ENCODE measurements at places on chromosomes 13 and 19.

DNA sequence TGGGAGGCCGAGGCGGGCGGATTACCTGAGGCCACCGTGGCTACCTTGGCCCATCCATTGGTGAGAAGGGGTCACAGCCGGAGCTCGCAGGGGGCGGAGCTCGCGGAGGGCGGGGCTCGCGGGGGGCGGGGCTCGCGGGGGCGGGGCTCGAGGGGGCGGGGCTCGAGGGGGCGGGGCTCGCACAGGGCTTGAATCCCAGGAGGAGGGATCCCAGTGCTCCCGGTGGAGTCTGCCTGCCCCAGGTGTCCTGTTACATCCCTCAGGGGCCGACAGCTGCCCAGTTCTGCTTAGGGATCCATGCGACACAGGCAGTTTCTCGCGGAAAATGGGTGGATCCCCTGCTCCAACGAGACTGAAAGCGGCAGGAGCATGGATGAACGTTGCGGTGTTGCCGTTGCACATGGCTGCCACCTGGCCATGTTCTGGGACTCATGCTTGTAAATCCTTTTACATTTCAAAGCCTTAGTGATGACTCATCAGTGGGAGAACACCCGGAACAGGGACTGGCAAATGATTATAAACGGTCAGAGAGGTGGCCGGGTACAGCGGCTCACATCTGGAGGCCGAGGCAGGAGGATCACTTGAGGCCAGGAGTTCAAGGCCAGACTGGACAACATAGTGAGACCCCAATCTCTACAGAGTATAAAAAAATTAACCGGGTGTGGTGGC is 25.1 kb downstream of the TMPRSS9 start:
- H3K4me1 ChIP-seq: no peaks in the 10 kb centered on the region
- DNase-seq: no peak
- no peak overlapping the region for H3K4me3 ChIP-seq
- H3K36me3 ChIP-seq: no peaks in the 10 kb centered on the region
- H3K27me3 ChIP-seq: no peaks in the 10 kb centered on the region
- no peak overlapping the region for H3K27ac ChIP-seq

GRCh38 chr13:81171065-81171647 is 830.2 kb upstream of the SPRY2 start:
- no peaks in the 10 kb centered on the region for H3K27me3 ChIP-seq
- no peak overlapping the region for H3K27ac ChIP-seq
- no peak for DNase-seq

DNA sequence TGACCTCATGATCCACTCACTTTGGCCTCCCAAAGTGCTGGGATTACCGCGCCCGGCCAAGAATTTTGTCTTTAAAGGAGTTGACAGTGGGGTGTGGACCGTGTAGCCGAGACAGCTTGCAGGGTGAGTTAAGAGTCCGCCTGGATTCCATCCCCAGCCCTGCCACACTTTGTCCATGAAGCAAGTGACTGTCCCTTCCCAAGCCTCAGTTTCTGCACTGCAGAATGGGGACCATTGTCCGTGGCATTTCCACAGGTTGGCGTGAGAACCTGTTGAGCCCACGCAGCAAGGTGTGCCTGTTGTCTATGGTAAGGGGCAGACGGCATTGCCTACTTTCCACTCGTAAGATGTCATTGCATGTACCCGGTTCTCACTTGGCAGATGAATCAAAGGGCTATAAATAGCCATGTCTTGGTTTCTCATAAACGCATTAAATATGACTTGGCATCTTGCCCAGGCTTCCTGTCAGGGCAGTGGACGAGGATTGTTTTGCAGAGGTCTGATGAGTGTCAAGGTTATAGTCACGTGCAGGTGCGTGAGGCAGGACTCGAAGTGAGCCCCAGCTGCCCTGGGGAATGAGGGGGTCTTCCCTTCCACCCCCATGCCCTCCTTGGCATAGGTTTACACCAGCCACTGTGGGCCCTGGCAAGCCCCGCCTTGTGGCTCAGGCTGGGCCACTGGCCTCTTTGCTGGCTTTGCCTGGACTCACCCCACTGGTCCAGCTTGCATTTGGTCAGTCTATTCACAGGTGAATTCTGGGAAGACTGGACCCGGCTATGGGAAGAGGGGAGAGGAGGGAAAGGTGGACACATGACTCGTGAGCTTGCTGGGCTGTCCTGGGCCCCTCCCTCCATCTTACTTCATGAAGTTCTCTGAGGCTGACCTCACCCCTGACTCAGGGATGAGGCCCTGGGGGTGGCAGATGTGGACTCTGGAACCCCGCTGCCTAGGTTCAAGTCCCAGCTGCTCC is 14.6 kb downstream of the FAM187B start:
- no peaks in the 10 kb centered on the region for H3K27me3 ChIP-seq
- no peaks in the 10 kb centered on the region for H3K4me1 ChIP-seq
- H3K27ac ChIP-seq: peak overlapping the region; percentile 69
- DNase-seq: peak; percentile 28
- H3K4me3 ChIP-seq: no peak overlapping the region

- no peak for DNase-seq
- H3K4me1 ChIP-seq: no peaks in the 10 kb centered on the region
- no peak overlapping the region for H3K27ac ChIP-seq
- no peaks in the 10 kb centered on the region for H3K36me3 ChIP-seq
Observed at GRCh38 chr13:26377038-26377437, 123.1 kb downstream of the CDK8 start.

- H3K4me1 ChIP-seq: peaks cover 10% of the 10 kb centered on the region
- no peaks in the 10 kb centered on the region for H3K27me3 ChIP-seq
- no peaks in the 10 kb centered on the region for H3K36me3 ChIP-seq
- no peak overlapping the region for H3K4me3 ChIP-seq
- DNase-seq: peak; percentile 63
Observed at GRCh38 chr13:98447881-98448641, 128.8 kb downstream of the STK24 start.
